AG08395 (cell line): ENCODE measurements at places on chromosomes 3 and 15.
A peak's percentile ranks its signal among the peaks of the same experiment; 100 is the strongest.

GRCh38 chr3:31968369-31968926, 12.6 kb downstream of the OSBPL10 start:
- DNase-seq, result peak; percentile 54

DNA sequence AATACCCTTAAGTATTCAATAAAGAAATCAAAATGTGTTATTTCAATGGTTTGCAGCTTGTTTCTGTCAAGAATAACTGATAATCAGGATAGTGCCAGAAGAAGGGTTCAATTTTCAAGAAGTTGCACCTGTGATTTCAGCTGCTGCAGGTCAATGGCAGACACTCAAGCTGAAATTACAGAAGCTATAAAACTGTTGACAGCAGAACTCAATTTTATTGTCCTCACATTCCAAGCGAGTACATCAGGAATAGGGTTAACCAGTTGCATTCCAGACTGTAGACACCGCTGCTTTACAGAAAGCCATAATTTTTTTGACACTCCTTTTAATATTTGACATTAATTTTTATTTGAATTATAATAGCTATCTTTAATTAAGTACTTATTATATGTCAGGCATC, 364.1 kb downstream of the CGGBP1 start:
- DNase-seq, result no peak

GRCh38 chr3:72517921-72518424, 330.3 kb downstream of the SHQ1 start:
- no peak for DNase-seq

DNA sequence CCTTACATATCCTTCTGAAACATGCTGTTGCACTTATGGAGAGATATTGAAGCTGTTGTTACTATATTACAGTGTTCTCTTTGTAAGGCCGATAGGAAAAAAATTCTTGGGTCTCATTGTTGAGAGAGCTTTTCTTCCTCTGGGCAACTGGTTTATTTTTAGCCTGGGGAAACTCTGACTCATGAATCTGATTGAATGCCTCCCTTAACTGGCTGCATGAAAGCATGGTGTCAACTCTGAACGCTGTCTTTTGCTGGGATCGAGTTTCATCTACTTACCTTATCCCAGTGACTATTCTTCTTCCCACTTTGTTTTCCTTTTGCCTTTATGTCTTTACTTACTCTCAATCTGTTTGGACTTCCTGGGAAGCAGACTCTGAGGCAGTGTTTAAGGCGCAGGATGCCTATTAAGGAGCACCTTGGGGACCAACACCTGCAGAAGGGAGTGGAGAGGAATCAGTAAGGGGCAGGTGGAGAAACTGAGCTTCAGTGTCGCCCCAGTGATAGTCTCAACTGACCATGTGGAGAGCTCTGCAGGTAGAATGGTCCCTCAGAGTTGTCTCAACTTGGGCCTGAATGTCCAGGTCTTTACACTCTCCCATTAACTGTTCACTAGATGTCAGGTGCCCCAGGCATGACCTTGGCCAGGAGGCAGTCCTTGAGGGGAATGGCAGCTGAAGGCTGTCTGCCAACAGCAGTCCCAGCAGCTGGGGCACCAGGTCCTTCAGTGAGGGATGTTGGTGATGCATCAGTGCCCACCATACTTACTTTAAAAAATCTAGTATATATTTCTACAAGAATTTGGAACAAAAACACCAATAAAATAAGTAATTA, 88.9 kb upstream of the CCNL1 start:
- DNase-seq, result peak; percentile 85

DNA sequence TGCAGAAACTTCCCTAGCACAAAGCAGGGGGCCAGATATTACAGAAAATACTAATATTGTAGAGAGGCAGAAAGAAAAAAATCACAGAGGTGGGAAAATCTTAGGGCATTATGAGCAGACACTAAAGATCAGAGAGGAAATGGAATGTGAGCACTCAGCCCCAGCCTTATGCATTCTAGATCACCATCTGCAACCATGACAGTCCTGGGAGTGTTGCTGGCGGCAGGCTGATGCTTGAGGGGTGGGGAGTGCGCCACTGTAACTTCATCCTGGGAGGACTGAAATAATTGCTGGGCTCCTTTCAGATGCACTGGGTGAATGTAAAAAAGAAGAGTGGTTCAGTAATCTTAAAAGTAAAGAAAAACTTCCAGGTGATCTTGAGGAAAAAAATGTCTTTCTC, 427.6 kb upstream of the SEMA6D start:
- DNase-seq, result no peak

- DNase-seq, result peak; percentile 56
These were observed 10.8 kb downstream of the UMPS start for GRCh38 chr3:124741027-124741426.

GRCh38 chr3:32176989-32177701, 61.3 kb upstream of the CMTM8 start:
- DNase-seq, result peak; percentile 37
